ENCODE measurements at places on chromosomes 4 and X. TPM values are rescaled to one million over a fixed set of nuclear protein-coding genes. Genes with fewer than 3 reads are reported as not detected.

- H3K27ac ChIP-seq = peak overlapping the region; percentile 67
- no peak overlapping the region for H3K4me3 ChIP-seq
- H3K36me3 ChIP-seq = no peaks in the 10 kb centered on the region
- no peak for DNase-seq
Measured at GRCh38 chrX:21973321-21974010, 33.0 kb downstream of the SMS start.

DNA sequence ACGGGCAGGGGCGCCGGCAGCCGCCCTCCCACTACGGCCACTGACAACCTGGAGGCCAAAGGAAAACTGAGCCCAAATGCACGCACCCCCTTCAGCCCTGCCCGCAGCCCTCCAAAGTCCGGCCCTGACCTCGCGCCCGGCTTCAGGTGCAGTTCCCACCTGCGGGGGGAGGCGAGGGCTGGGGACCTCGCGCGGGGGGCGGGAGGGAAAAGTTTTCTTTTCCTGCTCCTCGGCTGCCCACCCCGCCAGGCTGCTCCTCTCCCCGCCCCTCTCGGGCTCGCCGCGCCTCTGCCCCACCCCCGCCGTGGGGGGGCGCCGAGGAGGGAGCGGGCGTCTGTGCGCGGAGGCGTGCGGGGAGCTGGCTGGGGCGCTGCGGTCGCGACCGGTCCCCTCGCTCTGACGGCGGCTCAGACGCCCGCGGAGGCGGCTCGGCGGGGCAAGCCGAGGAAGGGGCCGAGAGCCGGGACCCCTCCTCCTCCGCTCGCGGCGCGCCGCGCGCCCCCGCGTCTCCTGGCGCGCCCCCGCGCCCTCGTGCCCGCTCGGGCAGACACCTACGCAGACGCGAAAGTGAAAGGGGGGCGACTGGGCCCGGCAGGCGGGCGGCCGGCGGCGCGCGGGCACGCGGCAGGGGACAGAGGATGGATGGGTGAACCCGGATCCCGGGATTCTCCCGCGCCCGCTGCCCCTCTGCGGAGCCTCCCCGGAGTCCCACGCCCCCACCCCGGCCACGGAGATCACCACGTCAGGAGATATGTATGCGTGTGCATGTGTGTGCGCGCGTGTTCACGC, 3.1 kb upstream of the NR3C2 start:
- H3K4me1 ChIP-seq = peaks cover 6% of the 10 kb centered on the region
- peak overlapping the region; percentile 68 for H3K4me3 ChIP-seq
- peak overlapping the region; percentile 95 for H3K27ac ChIP-seq
- no peaks in the 10 kb centered on the region for H3K36me3 ChIP-seq
- peak; percentile 79 for DNase-seq

DNA sequence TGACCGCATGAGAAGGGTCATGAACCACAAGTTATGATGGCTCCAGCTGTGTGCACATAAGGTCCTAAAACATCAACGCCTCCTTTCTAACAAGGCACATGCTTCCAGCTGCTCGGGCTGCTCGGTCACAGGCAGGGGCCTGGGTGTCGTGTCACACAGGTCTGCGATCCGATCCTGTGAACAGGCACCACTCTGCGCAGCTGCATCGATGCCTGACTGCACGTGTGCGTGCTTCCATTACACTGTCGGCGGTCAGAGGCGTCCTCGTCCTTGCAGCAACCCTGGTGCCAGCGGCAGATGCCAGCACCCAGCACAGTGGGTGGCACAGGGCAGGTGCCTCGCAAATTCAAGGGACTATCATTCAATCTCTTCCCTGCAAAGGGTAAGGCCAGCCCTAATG, 23.9 kb downstream of the ZFYVE28 start:
- H3K27ac ChIP-seq = no peak overlapping the region
- no peak overlapping the region for H3K4me3 ChIP-seq
- no peaks in the 10 kb centered on the region for H3K4me1 ChIP-seq
- no peaks in the 10 kb centered on the region for H3K27me3 ChIP-seq

GRCh38 chr4:55947912-55948725, 626 bp upstream of the CEP135 start:
- peak overlapping the region; percentile 15 for H3K27ac ChIP-seq
- H3K4me3 ChIP-seq = peak overlapping the region; percentile 94
- H3K4me1 ChIP-seq = no peaks in the 10 kb centered on the region
- no peak for DNase-seq
- no peaks in the 10 kb centered on the region for H3K27me3 ChIP-seq

- H3K36me3 ChIP-seq = no peaks in the 10 kb centered on the region
- no peaks in the 10 kb centered on the region for H3K4me1 ChIP-seq
- no peak overlapping the region for H3K27ac ChIP-seq
- DNase-seq = no peak
Measured at GRCh38 chrX:43002526-43003203, 224.7 kb upstream of the PPP1R2C start.

- H3K4me1 ChIP-seq = no peaks in the 10 kb centered on the region
- H3K36me3 ChIP-seq = no peaks in the 10 kb centered on the region
- DNase-seq = no peak
- no peak overlapping the region for H3K4me3 ChIP-seq
- no peak overlapping the region for H3K27ac ChIP-seq
- H3K27me3 ChIP-seq = no peaks in the 10 kb centered on the region
Measured at GRCh38 chrX:285076-285677, 4.0 kb downstream of the PLCXD1 start.

DNA sequence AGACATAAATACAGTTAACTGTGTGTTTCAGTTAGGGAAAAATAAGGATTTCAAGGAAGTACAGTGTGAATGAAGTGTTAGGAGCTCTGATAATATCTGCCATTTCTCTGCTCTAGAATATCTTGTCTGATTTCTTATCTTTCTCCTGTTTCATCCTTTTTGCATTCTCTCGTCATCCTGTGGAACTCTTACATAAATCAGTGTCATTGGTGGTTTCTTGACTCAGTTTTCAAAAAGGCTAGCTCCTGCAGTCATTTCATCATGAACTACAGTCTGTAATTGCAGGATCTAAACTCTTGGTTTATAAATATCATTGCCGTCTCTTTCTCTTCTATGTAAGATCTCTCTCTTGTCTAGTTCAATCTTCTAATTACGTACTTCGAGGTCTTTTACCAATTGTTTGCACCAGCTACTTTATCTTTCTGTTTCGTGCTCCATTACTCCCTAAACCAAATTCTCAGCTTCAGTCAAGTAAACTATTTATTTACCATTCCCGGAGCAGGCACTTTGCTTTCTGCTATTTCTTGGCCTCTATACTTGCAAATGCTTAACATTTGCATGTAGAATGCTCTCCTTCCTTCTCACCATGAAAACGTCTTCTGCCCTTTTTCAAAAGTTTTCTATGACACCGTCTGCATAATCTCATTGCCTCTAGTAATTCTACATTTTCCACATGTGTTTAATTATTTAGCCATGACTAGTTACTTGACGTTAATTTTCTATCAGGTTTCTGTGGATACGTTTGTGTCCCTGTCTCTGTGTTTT, 294.0 kb downstream of the TENM3 start:
- peaks cover 27% of the 10 kb centered on the region for H3K4me1 ChIP-seq
- H3K27ac ChIP-seq = peak overlapping the region; percentile 50
- no peak overlapping the region for H3K4me3 ChIP-seq
- H3K36me3 ChIP-seq = no peaks in the 10 kb centered on the region
- DNase-seq = no peak
- no peaks in the 10 kb centered on the region for H3K27me3 ChIP-seq

DNA sequence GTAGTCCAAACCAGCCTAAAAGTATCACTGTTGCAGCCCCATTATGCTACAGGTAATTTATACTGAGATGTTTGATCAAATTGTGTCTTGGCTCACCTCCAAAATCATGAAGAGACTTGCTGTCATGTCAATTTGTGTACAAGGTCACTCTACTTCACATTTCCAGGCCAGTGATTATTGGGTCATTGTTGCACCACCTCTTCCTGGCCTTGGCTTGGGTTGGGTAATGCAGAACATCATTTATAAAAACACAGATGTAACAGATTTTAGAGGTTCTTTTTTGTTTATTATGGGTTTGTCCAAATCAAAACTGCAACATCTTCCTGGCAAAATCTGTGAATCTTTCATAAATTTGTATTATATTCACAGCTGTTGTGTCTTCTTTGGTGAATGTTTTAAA, 459.5 kb downstream of the ANKRD50 start:
- H3K27ac ChIP-seq = no peak overlapping the region
- no peaks in the 10 kb centered on the region for H3K36me3 ChIP-seq
- no peak for DNase-seq
- H3K4me1 ChIP-seq = no peaks in the 10 kb centered on the region

Gene PDGFRA
- 42.3 TPM for total RNA-seq

Gene PITX2
- total RNA-seq = not detected

Gene PCDH19
- total RNA-seq = 0.40 TPM

Gene VSIG1
- total RNA-seq = 0.33 TPM

Measured in thyroid gland (tissue), 4 donors.